SW480 (cell line): ENCODE measurements at places on chromosomes 3 and 15.
A peak's percentile ranks its signal among the peaks of the same experiment; 100 is the strongest.

- DNase-seq: peak; percentile 82
These were observed 5.3 kb upstream of the STRA6 start for GRCh38 chr15:74207652-74208440.

DNA sequence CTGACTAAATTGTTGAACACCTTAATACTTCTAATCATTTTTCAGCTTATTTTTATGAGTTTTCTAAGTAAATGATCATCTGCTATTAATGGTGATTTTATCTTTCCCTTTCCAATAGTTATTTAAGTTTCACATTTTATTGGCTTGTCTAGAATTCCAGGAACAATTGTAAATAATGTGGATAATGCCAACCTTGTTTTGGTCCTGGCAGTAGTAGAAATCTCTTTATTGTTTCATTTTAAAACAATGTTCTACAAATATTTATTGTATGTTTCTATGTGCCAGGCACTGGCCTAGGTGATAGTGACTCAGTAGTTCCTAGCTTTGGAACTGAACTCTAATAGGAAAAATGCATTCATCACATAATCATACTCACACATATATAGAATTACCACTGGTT, 264.1 kb downstream of the ADAMTSL3 start:
- no peak for DNase-seq

DNA sequence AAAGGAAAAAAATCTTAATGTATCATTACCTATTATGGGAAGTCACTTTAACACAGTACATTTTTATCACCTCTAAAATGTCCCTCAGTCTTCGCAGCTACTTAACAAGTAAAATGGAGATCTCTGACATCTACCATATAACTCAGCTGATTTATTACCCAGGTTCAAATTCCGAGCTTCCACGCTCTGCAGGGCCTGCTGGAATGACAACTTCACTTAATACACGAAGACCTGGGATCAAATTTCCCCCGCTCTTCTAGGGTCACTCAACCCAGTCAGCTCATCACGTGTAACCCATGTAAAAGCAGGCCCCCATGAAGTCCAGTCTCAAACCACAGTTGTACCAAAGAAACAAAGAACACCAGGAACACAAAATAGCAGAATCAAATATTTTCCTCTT, 44.2 kb upstream of the ACP3 start:
- no peak for DNase-seq

DNA sequence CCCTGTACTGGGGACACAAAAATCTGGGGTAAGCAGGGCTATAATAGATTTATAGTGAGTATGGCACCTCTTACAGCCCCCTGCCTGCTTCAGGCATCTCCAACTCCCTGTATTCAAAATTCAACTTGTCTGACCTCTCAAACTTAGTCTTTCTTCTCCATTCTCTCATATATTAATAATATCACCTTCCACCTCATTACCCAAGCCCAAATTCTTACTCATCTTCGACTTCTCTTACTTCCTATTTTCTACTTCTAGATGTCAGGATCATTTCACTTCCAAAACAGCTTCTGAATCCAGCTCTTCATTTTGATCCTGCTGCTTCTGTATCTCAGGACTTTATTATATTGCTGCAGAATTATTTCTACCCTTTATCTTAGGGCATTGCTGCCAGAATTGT, 290.7 kb downstream of the CHST2 start:
- DNase-seq: no peak

DNA sequence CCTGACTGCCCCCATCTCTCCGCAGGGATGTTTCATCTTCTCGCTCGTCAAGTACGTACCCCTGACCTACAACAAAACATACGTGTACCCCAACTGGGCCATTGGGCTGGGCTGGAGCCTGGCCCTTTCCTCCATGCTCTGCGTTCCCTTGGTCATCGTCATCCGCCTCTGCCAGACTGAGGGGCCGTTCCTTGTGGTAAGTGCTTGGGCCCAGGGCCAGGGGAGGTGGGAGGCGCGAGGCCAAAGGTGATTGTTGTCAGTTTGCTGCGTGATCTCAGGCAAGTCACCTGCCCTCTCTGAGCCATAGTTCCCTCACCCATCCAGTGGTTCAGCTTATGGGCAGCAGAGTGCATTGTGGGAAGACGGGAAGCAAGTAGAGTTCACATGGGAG, 58.5 kb downstream of the GRIP2 start:
- no peak for DNase-seq

DNA sequence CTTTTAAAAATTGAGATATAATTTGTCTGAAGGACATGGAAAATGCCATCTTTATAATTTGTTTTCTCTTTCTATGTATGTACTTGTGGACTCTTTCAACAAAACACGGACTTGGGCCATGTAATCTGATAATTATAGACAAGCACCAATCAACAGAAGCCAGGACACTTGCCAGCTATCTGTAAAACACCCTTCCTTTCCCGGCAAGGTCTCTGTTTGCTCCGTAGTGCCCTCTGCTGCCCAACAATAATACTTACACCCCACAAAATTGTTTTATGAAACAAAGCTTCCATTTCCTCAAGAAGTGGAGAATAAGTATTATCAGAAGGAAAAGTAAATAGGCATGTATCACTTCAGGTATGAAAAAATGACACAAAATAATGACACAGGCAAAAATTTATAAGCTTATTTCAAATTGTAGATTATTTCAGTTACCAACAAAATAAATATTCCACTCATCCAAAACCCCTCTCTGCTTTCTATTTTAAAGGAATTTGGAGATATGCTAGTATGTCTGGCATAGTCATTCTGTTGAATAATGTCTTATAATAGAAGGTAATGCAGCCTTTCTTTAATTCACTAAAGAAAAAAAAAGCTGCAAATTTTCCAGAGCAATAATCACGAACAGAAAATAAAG, 32.8 kb downstream of the MYH15 start:
- DNase-seq: peak; percentile 56

GRCh38 chr15:66826507-66826906, 124.5 kb downstream of the SMAD6 start:
- no peak for DNase-seq

DNA sequence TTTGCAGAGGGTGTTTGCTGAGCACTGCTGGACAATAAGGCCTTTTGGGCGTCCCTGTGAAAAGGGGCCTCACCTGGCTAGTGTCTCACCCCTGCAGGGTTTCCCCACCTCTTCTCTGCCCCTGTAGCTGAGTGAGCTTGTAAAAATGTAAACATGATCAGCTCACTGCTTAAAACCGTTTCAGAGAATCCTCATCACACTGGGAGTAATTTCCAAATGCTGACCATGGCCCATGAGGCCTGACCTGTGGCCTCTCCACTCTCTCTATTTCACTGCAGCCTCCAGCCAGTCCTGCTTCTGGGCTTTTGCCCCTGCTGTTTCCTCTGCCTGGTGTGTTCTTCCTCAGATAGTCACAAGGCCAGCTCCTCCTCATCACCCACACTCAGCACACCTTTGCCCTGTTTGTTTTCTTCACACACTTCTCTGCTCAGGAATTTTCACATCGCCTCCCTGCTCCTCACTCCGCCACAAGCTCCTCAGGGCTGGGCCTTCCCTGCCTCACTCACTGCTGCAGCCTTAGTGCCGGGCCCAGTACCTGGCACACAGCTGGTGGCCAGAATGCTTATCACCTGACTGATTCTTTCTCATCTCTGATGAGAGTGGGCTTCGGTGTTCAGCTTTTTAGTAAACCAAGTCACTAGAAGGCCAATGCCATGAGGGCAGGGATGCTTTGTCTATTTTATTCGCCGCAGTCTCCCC, 79.3 kb upstream of the SEC13 start:
- DNase-seq: no peak

DNA sequence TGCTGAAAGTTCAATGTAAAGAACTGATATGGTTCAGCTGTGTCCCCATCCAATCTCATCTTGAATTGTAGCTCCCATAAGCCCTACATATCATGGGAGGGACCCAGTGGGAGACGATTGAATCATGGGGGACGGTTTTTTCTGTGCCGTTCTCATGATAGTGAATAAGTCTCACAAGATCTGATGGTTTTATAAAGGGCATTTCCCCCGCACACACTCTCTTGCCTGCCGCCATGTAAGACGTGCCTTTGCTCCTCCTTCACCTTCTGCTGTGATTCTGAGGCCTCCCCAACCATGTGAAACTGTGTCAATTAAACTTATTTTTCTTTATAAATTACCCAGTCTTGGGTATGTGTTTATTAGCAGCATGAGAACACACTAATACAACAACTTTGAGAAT, 86.5 kb upstream of the TNFSF10 start:
- DNase-seq: no peak

- DNase-seq: no peak
These were observed 57.1 kb upstream of the CMTM8 start for GRCh38 chr3:32181365-32181764.

DNA sequence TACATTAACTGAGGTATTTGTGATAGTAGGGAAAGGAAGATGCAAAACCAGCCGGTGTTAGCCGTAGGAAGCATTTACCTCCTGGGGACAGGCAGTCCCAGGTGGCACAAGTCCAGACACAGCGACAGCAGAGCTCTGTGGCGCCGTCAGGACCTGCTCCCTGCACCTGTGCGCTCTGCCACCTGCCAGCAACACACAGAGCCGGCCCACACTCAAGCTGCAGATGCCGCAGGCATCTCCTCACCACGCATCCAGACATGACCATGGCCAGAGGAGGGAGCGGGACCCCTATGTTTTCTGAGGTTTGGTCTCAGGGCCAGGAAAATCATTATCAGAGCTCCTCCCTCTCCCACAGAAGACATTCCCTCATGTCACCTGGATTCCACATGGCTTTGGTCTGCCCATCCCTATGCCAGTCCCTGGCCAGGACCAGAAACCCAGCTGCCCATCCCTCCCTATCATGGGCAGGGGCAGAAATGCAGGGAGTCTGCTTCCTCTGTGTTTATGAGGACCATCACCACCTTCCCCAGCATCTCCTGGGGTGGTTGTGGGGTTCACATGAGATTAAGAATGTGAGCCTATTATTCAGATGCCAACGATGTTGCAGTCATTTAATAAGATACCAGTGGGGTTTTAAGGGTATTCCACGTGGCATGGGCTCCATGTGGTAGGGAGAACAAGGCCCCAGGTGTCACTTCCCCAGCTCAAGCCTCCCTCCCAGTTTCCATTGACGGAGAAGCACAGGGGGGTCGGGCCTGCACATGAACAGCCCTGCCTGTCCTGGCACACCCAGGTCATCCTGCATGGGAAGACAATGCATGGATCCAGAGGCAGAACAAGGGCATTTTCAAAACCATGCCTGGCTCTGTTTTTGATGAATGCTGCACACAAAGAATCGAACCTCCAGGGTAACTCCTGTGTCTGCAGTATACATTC, 251.1 kb downstream of the OCA2 start:
- no peak for DNase-seq

DNA sequence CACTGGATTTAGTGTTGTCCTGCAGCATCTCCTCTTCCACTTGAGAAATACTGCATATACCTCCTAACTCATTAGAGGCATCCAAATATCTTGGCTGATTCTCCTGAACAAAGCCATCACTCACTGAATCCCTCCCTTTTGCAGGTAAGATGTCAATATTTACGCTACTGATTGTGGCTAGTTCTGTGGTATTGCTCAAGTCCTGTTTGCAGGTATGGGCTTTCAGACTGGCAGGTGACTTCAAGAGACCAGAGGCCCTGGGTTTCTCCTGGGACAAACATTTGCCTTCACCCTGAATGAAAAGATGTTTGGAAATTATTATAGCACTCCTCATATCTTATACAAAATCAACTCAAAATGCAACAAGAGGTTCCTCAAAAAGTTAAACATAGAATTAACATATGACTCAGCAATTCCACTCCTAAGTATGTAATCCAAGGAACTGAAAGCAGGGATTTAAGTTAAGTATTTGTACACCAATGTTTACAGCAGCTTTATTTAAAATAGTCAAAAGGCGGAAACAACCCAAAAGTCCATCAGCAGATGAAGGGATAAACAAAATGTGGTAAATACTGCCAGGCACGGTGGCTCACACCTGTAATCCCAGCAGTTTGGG, 18.6 kb downstream of the NEK4 start:
- no peak for DNase-seq

- no peak for DNase-seq
These were observed 17.7 kb downstream of the FRMD4B start for GRCh38 chr3:69368129-69368741.

DNA sequence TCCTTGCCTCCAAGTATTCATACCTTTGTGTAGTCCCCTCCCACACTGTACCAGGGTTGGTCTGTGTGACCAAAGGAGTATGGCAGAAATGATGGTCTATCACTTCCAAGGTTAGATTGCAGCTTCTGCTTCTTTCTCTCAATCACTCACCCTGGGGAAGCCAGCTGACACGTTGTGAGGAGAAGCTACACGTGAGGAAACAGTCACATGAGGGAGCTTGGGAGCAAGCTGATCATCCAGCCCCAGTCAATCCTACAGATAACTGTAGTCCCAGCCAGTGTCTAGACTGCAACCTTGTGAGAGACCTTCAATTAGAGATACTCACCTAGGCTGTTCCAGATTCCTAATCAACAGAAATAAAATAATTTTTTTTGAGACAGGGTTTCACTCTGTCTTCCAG, 6.2 kb upstream of the ZNF774 start:
- no peak for DNase-seq

- no peak for DNase-seq
These were observed 91.6 kb upstream of the LIPC start for GRCh38 chr15:58340176-58340575.

GRCh38 chr15:101251830-101252820, at the start of gene CHSY1:
Gene CHSY1 (minus strand): TSS chr15:101252048. CDS start chr15:101251456, 592 bp downstream.
- peak; percentile 87 for DNase-seq

GRCh38 chr3:31181661-31182060, 287.2 kb upstream of the GADL1 start:
- DNase-seq: no peak

DNA sequence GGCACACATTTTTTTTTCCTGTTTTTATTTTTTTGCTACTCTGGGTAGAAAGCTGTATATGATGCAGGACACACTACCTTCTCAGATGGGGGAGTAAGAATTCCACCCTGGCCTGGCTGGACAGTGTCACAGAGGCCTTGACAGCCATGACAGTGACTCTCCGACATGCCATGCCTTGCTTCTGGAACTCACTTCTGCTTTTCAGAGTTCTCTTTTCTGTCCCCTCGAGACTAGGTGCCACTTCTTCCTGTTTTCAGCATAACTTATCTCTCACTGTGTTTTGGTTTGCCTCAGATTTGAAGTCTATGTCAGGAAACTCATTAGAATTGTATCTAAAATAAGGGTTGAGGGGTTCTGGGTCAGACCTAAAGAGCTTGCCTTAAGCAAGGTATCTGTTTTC, 69.1 kb upstream of the SEC13 start:
- no peak for DNase-seq

- no peak for DNase-seq
These were observed 19.4 kb downstream of the CMTM8 start for GRCh38 chr3:32257641-32258438.
